ENCODE measurements at places on chromosomes 2 and 18.
A peak's percentile ranks its signal among the peaks of the same experiment; 100 is the strongest.

- no peak for DNase-seq
Measured at GRCh38 chr2:42927334-42928160, 135.2 kb upstream of the HAAO start.

- DNase-seq = no peak
Measured at GRCh38 chr2:176976736-176977685, 235.6 kb upstream of the HNRNPA3 start.

DNA sequence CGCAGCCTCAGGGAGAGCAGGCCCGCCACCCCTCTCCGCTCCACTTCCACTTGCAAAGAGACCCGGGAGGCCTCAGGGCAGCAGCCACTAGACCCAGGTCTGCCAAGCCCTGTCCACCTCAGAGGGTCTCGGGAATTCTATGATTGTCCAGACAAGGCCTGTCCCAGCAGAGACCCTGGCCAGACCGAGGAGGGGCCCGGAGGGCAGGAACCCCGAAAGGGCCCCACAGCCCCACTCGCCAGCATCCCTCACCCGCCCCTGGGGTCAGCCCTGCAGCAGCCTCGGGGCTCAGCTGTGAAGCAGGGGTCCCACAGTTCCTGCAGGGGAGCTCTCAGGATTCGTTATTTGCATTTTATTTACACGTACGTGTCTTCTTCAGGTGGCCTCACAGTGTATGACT lies 269.5 kb downstream of the EIPR1 start:
- no peak for DNase-seq

DNA sequence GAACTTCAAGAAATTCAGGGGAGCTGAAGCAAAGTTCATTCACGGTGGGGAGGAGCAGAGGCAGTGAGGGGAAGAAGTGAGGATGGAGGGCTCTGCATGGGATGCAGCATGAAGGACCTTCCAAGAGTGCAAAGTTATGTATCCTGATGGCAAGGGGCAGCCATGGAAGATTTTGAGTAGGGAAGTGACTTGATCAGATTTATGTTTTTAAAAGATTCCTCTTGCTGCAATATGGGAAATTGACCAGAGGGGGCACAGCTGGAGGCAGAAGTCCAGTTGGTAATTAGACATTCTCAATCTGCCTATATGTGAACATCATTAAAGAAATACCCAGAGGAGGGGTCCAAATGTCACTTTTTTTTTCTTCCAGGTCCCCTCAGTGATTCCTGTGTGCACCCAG lies 21.5 kb upstream of the ANXA4 start:
- DNase-seq = no peak

DNA sequence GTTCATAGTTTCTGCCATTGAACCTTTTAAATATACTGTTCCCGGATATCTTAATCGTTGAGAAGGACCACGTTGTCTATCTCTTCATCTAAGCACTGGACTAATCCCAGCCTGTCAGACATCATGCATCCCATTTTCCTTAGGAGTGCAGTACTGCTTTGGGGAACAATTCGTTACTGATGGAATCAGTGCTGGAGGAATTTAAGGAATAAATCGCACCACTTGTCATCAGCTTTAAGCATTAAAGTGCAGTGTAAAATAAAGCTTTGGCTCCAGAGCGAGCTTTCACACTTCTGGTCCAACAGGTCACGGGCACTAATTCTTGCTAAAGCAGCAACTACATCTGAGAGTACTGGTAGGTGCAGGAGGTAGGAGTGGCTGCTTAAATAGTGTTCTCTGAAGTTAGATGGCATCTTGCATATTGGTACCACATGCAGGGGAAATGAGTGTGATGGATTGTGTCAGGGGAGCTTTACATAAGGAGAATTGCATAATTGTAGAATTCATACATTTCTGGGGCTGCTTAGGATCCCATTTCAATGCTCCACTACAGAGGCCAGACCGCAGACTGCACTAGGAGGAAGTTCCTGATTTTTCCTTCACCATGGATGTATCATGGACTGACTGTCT lies 105.7 kb upstream of the RASGRP3 start:
- DNase-seq = no peak

DNA sequence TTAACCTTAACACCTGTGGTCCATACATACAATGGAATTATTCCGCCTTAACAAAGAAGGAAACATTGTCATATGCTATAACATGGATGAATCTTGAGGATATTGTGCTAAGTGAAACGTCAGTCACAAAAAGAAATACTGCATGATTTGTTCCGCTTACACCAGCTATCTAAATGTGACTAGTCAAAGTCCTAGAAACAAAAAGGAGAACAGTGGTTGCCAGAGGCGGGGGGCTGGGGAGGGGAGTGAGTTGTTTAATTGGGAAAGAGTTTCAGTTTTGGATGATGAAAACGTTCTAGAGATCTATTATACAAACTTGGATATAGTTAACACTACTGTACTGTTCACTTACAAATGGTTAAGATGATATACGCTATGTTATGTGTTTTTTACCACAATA lies 72.0 kb downstream of the SPRED2 start:
- no peak for DNase-seq

DNA sequence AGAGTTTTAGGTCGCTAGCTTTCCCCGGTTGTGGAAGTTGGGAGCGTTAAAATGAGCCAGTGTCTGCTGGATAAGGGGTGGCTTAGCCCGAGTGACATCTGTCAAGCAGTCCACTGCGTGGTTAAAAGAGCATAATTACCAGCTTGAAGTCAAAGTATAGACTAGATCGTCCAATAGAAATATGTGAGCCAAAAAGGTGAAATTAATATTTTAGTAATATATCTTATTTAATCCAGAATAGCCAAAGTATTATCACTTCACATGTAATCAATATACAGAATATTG lies 654 bp downstream of the COMMD1 start:
- no peak for DNase-seq

DNA sequence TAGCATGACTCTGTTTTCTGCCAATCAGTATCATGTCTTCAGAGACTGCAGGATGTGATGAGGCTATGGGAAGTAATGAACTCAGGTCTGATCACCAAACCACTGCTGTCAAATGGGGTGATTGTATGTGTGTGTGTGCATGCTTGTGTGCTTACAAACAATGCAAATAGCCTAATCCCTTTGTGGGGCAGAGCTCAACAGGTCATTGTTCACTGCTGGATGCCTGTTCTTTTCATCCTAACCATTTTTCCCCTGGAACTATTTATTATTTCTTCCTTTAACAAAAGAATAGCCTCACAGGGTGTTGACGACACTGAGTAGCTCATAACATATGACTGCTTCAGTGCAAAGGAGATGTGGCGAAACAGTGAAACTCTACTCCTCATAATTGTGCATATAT lies 55.9 kb downstream of the NXPH2 start:
- no peak for DNase-seq

- DNase-seq = no peak
Measured at GRCh38 chr2:59176737-59177136, 935.6 kb upstream of the FANCL start.

- no peak for DNase-seq
Measured at GRCh38 chr2:175436076-175436475, 254.6 kb upstream of the ATP5MC3 start.

DNA sequence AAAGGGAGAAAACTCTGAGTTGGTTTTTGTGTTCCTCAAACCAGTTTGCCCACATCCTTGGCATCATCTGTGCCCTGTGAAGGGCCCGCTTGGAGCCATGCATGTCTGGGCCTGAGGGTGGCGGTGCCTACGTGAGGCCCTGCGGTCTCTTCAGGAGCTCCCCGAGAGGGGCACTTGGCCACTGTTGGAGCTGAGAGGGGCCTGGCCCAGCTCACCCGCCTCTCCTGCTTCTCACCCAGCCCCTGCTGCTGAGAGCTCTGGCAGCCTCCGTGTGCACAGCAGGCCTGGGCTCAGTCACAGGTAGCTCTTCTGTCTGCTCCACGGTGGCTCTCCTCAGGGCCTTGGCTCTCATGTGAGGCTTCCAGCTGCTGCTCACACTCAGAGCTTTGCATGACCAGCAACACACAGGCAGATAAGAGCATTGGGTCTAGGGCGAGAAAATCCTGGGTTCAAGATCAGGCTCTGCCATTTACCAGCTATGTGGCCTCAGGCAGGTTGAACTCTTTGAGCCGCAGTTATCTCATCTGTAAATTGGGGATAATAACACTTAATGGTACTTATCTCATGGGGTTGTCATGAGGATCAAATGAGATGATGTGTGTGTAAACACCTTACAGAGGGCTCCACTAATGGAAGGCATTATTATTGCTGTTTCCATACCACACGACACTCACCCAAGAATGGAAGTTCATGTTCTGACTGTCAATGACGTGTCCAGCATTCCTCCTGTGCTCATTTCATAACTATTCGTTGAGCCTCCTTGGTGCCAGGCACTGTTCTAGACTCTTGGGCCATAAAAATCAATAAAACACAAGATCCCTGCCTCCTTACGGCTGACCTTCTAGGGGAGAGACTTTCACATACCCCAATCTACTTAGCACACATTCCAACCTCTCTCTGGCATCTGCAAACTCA lies 41.6 kb upstream of the PLB1 start:
- no peak for DNase-seq

GRCh38 chr18:79321625-79322405 lies 73.9 kb upstream of the NFATC1 start:
- DNase-seq = no peak

- DNase-seq = no peak
Measured at GRCh38 chr2:19355416-19355821, 3.0 kb downstream of the OSR1 start.

- DNase-seq = no peak
Measured at GRCh38 chr2:146317959-146318358, 1526.9 kb upstream of the ACVR2A start.

DNA sequence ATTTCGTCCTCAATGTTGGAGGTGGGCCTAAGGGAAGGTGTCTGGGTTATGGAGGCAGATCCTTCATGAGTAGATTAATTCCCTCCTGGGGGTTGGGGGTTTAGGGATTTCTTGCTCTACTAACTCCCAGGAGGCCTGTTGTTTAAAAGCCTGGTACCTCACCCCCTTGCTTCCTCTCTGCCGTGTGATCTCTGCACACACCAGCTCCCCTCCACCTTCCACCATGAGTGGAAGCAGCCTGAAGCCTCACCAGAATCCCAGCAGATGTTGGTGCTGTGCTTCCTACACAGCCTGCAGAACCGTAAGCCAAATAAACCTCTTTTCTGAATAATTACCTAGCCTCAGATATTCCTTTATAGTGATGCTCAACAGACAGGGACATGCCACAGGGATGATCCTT lies 141.5 kb downstream of the ZNF516 start:
- DNase-seq = no peak

- DNase-seq = no peak
Measured at GRCh38 chr2:231351648-231352047, 43.9 kb upstream of the B3GNT7 start.

DNA sequence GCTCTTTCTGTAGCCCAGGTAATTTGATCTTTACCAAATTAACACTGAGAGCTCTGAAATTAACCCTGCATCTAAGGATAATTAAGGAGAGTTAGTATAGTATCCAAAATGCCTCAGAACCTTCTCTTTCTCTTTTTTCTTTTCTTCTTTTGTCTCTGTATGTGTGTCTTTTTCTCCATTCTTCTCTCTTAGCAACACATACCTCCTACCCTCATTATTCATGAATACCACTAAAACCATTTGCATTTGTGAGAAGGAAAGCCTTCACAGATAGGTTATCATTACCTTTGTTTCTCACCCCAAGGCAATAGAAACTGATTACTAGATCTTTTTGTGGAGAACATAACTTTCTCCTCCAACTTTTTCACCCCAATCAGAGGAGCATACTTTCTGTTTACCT lies 376.5 kb upstream of the NXPH2 start:
- no peak for DNase-seq

GRCh38 chr2:3285901-3286645 lies 91.5 kb downstream of the EIPR1 start:
- no peak for DNase-seq

DNA sequence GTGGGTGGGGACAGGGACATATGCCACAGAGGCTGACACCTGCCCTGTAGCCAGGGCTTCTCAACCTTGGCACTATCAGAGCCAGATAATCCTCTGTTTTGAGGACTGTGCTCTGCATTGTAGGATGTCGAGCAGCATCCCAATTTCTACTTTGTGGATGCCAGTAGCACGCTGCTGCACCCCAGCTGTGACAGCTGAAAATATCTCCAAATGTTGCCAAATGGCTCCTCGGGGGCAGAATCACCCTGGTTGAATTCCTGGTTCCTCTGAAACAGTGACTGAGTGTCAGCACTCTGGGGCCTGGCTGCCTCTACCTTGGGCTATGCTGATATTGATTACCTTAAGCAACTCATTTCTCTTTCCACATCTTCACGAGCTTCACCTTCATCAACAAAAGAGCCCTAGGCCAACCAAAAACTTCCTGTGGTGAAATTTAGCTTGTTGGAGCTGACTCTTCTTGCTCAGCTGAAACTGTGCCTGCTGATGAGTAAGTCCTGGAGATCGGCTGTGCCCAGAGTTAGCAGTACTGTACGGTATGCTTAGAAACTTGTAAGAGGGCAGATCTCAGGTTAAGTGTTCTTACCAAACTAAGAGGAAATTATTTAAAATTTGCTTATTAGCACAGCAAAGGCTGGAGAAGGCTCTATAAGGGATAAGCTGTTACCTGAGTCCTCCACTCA lies 138.1 kb downstream of the SEPTIN10 start:
- no peak for DNase-seq

DNA sequence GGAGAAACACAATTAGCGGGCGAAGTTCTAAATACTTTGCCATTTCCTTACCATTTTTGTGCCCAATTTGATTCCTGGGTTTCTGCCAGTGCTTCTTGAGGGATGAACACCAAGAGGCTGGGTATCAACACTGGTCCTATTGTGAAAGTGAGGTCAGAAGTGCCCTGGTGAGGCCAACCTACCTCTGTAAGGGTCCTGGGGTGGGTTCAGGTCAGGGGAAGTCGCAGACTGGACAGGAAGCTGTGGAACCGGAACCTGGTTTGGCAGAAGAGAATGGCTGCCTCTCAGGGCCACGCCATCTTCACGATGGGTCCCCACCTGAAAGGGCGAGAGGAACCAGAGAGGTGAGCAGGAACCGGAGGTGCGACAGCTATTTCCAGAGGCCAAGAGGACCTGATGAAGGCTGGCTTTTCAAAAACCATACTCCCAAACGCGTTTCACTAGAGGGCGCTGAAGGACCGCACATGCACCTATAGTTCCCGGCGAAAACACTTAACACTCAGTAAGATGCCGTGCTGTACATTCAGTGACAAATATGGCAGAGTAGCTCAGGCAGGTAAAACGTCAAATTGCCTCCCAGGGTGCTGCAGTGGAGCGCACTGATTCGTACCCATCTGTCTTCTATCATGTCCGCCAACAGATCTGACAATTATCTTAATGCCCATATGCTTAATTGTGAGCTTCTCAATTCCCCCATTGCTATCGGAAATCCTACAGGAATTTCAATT lies 275.3 kb upstream of the CCDC68 start:
- peak; percentile 12 for DNase-seq
